ENCODE measurements at places on chromosomes 3 and 15. TPM values are rescaled to one million over a fixed set of nuclear protein-coding genes. Genes with fewer than 3 reads are reported as not detected.

The SRGAP3 gene
- 31.7 TPM for total RNA-seq

- no peak overlapping the region for H3K4me3 ChIP-seq
- no peak for DNase-seq
- H3K36me3 ChIP-seq: no peaks in the 10 kb centered on the region
- no peak overlapping the region for H3K27ac ChIP-seq
Measured at GRCh38 chr3:192881159-192881786, 36.4 kb downstream of the MB21D2 start.

DNA sequence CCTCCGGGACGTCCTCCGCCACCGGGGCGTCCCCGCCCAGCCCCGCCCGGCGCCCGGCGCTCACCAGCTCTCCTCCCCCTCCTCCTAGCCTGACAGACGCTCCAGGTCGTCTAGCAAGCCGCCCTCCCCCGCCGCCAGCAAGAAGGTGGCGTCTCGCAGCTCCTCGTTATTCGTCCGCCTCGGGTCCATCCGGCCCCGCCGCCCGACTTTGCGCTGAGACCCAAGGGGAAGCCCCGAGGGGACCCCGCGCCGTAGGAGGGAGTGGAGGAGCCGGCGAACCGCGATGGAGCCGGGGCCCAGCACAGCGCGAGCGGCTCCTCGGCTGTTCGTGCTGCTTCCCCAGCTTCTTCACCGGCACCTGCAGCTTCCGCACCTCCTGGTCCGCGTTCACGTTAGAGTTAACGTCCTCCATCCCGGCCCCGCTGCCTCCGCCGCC, 26.3 kb upstream of the MTHFS start:
- peak; percentile 90 for DNase-seq
- H3K36me3 ChIP-seq: peaks cover 33% of the 10 kb centered on the region
- peak overlapping the region; percentile 88 for H3K4me3 ChIP-seq
- H3K27ac ChIP-seq: peak overlapping the region; percentile 97
- H3K4me1 ChIP-seq: peaks cover 7% of the 10 kb centered on the region

GRCh38 chr3:188878076-188878475, 293.7 kb upstream of the TPRG1 start:
- DNase-seq: no peak
- no peak overlapping the region for H3K4me3 ChIP-seq
- peaks cover 16% of the 10 kb centered on the region for H3K36me3 ChIP-seq
- no peaks in the 10 kb centered on the region for H3K27me3 ChIP-seq

DNA sequence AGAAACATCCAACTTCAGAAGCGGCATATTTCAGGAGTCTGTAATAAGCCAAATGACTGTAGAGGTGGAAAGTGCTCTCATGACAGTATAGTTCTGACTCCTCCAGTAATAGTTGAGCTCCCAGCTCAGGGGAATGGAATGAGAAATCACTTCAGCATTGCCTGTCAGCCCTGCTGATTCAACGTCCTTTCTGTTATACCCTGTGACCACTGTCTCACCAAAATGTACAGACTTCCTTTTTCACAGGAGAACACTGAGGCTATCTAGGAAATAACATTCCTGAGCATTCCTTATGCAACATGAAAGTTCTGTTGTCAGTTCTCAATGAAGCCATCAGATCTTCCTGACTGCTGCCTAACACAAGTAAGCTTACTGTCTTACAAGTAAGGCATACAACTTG, 284.5 kb upstream of the MME start:
- no peaks in the 10 kb centered on the region for H3K27me3 ChIP-seq
- H3K36me3 ChIP-seq: no peaks in the 10 kb centered on the region
- no peaks in the 10 kb centered on the region for H3K4me1 ChIP-seq
- no peak overlapping the region for H3K4me3 ChIP-seq
- peak; percentile 3 for DNase-seq

DNA sequence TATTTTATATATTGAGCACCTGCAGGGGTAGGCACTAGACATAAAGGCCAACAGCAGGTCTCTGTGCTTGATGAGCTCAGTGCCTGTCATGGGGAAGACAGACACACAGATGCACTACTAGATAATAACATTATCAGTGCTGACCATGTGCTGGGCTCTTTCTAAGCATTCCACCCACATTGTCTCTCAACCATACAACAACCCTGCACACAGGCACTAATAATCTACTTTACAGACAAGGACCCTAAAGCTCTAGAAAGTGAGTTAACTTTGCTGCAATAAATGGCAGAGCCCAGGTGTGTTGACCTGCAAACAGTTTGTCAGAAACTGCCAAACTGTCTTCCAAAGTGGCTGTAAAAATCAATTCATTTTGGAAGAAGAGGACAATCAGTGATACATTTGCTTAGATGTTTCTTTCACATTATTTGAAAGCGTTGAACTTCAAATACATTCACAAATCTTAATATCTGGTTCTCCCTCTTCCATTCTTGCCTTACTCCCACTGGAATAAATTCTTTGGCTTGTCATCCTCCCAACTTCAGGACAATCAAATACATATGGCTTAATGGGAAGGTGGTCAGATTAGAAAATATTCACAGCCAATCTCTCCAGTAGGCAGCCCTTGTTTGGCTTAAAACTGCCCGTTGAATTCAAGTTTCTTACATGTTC, 11.0 kb upstream of the PP2D1 start:
- peak overlapping the region; percentile 79 for H3K27ac ChIP-seq
- H3K36me3 ChIP-seq: no peaks in the 10 kb centered on the region
- H3K4me1 ChIP-seq: peaks cover 35% of the 10 kb centered on the region
- no peak for DNase-seq
- no peaks in the 10 kb centered on the region for H3K27me3 ChIP-seq

- no peak for DNase-seq
- H3K4me1 ChIP-seq: no peaks in the 10 kb centered on the region
- peaks cover 49% of the 10 kb centered on the region for H3K36me3 ChIP-seq
- H3K27ac ChIP-seq: no peak overlapping the region
- H3K4me3 ChIP-seq: no peak overlapping the region
Measured at GRCh38 chr3:113660896-113661295, 35.5 kb downstream of the USF3 start.

- no peaks in the 10 kb centered on the region for H3K27me3 ChIP-seq
- DNase-seq: no peak
- no peak overlapping the region for H3K27ac ChIP-seq
- H3K36me3 ChIP-seq: no peaks in the 10 kb centered on the region
Measured at GRCh38 chr15:62895905-62896316, 146.6 kb upstream of the TPM1 start.

The ZNF148 gene
- total RNA-seq: 109 TPM

GRCh38 chr3:146558781-146559180, 14.4 kb upstream of the PLSCR1 start:
- no peaks in the 10 kb centered on the region for H3K4me1 ChIP-seq
- no peak overlapping the region for H3K27ac ChIP-seq
- H3K36me3 ChIP-seq: no peaks in the 10 kb centered on the region
- H3K4me3 ChIP-seq: no peak overlapping the region

DNA sequence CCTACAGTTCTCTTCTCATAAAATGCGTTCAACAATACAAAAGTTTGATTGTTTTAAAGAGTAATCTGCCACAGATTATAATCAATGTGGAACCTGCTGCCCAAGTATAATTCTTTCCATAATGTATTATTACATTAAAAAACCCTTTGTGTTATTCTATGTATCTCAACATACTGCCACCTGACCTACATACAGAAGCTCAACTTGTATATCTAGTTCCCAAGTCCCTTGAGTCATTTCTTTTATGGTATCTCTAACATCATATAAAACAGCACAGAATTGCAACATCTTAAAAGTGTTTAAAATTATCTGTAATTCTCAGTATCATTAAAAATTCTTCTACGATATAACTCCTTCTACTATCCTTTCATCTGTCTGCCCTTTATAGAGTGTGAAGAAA, 70.3 kb downstream of the TBL1XR1 start:
- no peaks in the 10 kb centered on the region for H3K27me3 ChIP-seq
- no peak for DNase-seq
- H3K36me3 ChIP-seq: no peaks in the 10 kb centered on the region

The CLDN18 gene
- 161 TPM for total RNA-seq

DNA sequence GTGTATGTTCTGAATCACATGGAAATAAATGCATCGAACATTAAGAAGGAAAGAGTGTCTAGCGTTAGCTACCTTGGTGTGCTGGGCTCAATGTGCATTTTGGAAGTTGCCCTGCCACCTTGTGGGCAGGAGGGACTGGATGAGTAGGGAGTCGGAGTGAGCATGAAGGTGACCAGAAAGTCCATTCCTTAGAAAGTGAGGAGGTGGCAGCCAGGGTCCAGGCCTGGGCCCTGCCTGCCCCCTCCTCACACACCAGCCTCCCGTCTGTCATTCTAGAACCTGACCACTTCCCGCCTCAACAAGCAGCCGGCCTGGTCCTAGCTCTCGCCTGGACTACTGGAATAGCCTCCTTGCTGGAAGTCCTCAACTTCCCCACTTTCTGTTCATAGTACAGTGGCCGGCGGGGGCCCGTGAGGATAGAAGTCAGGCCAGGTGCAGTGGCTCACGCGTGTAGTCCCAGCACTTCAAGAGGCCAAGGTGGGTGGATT, 10.2 kb upstream of the GATA2 start:
- no peak overlapping the region for H3K27ac ChIP-seq
- H3K4me1 ChIP-seq: no peaks in the 10 kb centered on the region
- peaks cover 89% of the 10 kb centered on the region for H3K27me3 ChIP-seq

The LRRC49 gene
- 14.8 TPM for total RNA-seq

GRCh38 chr3:66822186-66823008, 175.7 kb upstream of the KBTBD8 start:
- H3K36me3 ChIP-seq: no peaks in the 10 kb centered on the region
- no peaks in the 10 kb centered on the region for H3K27me3 ChIP-seq
- H3K27ac ChIP-seq: peak overlapping the region; percentile 25
- DNase-seq: peak; percentile 84
- no peak overlapping the region for H3K4me3 ChIP-seq

GRCh38 chr3:61538486-61538885, 22.9 kb upstream of the PTPRG start:
- H3K27ac ChIP-seq: no peak overlapping the region
- no peaks in the 10 kb centered on the region for H3K27me3 ChIP-seq
- H3K4me1 ChIP-seq: no peaks in the 10 kb centered on the region
- H3K4me3 ChIP-seq: no peak overlapping the region

The CD200R1 gene
- total RNA-seq: 3.7 TPM

DNA sequence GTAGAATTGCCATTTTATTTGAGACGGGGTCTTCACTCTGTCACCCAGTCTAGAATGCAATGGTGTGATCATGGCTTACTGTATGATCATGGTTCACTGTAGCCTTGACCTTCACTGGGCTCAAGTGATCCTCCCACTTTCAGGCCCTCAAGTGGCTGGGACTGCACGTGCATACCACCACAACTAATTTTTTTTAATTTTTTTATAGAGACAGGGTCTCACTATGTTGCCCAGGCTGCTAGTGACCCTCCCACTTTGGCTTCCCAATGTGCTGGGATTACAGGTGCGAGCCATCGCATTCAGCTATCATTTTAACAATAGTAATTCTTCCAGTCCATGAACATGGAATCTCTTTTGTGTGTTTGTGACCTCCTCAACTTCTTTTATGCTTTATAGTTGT, 11.9 kb downstream of the EPM2AIP1 start:
- no peak overlapping the region for H3K27ac ChIP-seq
- no peaks in the 10 kb centered on the region for H3K27me3 ChIP-seq
- H3K4me3 ChIP-seq: no peak overlapping the region
- no peaks in the 10 kb centered on the region for H3K4me1 ChIP-seq

The P2RY1 gene
- 10.5 TPM for total RNA-seq

The SNX22 gene
- 5.9 TPM for total RNA-seq

The HHLA2 gene
- total RNA-seq: 7.2 TPM

DNA sequence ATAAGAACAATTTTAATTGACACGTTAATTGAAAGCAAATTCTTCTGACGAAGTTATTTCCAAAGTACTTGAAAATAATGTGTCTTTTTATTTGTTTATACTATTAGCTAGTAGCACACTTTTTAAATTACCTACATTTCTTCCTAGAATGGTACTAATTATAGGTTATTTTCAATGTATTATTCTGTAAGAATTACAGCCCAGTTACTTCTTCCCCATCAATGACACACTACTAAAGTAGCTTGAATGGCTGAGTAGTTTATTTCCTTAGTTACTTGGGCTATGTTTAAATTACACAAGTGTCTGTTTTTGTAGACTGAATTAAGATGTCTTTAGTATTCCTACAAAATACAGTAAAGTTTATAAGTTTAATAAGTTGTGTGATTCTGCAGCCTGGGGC, 217.6 kb upstream of the IL12A start:
- no peak overlapping the region for H3K27ac ChIP-seq
- H3K27me3 ChIP-seq: no peaks in the 10 kb centered on the region
- DNase-seq: no peak
- H3K36me3 ChIP-seq: no peaks in the 10 kb centered on the region

DNA sequence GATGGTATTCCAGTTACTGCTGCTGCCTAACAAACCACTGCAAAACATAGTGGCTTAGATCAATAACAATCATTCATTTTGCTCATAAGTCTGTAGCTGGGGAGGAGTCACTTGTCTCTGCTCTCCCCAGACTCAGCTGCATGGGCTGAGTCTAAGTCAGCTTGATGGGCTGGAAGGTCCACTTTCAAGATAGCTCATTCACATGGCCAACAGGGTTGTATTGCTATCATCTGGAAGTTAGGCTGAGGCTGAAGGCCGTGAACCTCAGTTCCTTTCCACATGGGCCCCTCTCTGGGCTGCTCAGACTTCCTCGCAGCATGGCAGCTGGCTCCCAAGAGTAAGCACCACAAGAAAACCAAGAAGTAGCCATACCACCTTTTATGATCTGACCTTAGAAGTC, 28.7 kb upstream of the BFSP2 start:
- no peak overlapping the region for H3K4me3 ChIP-seq
- no peaks in the 10 kb centered on the region for H3K4me1 ChIP-seq
- no peaks in the 10 kb centered on the region for H3K27me3 ChIP-seq
- H3K36me3 ChIP-seq: no peaks in the 10 kb centered on the region
- DNase-seq: no peak

The DHFR2 gene
- total RNA-seq: 4.7 TPM

DNA sequence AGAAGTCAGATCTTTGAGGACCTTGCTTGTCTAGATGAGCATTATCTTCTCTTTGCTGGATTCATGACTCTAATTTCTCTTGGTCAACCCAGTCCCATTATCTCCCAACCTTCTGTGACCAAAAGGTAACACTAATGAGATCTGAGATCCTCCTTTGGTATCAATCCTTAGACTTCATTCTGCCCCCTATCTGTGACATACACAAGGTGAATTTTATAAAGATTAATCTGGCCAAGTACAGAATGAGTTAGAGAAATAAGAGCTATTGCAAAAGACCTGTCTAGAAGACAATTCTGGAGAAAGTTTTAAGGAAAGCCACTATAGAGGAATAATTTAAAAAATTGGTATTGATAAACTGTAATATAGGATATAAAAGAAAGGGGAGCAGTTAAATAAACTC, 113.8 kb upstream of the KCNMB2 start:
- H3K4me1 ChIP-seq: no peaks in the 10 kb centered on the region
- H3K36me3 ChIP-seq: no peaks in the 10 kb centered on the region
- H3K27ac ChIP-seq: no peak overlapping the region
- no peak for DNase-seq
- H3K27me3 ChIP-seq: no peaks in the 10 kb centered on the region

- H3K27ac ChIP-seq: peak overlapping the region; percentile 91
- no peaks in the 10 kb centered on the region for H3K27me3 ChIP-seq
- H3K4me3 ChIP-seq: peak overlapping the region; percentile 97
- no peaks in the 10 kb centered on the region for H3K36me3 ChIP-seq
Measured at GRCh38 chr3:183699238-183699947, 1.8 kb downstream of the YEATS2 start.

- H3K4me3 ChIP-seq: no peak overlapping the region
- no peaks in the 10 kb centered on the region for H3K4me1 ChIP-seq
- DNase-seq: peak; percentile 37
Measured at GRCh38 chr3:180594631-180595558, 7.1 kb upstream of the TTC14 start.

The EOMES gene
- total RNA-seq: not detected

The PIGBOS1 gene
- 11.2 TPM for total RNA-seq

The SLC6A1 gene
- total RNA-seq: 0.29 TPM

The NISCH gene
- total RNA-seq: 147 TPM

GRCh38 chr3:109819734-109820133, 482.4 kb upstream of the DPPA4 start:
- no peak overlapping the region for H3K4me3 ChIP-seq
- H3K27ac ChIP-seq: no peak overlapping the region
